Neural crest cell (in vitro differentiated cells): ENCODE measurements at places on chromosomes 7 and 10. TPM values are rescaled to one million over a fixed set of nuclear protein-coding genes. Genes with fewer than 3 reads are reported as not detected.

- no peak for DNase-seq
Observed at GRCh38 chr7:36658335-36659171, 65.7 kb downstream of the AOAH start.

- peak; percentile 62 for DNase-seq
Observed at GRCh38 chr10:93115661-93116383, 42.1 kb downstream of the CYP26A1 start.

Gene EPO
- total RNA-seq: 0.23 and 0.30 TPM in 2 replicates

DNA sequence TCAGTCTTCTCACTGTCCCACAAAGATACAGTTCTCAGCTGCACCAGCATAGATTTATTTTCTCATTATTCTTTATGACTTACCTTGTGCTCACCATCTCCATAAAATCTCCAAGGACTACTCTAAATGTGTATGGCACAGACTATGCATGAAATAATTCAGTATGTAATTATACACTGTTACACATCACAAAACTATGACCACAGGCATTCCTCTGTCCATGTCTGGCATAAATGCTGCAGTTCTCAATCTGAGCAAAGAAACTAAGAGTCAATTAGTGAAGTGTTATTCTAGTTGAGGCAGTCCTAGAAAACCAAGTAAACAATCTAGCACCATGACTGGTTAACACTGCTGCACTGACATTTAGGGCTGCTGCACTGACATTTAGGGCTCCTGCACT, 2.7 kb downstream of the CYCS start:
- DNase-seq: no peak
